ENCODE measurements at places on chromosomes 12 and 14. TPM values are rescaled to one million over a fixed set of nuclear protein-coding genes. Genes with fewer than 3 reads are reported as not detected.
A peak's percentile ranks its signal among the peaks of the same experiment; 100 is the strongest.

DNA sequence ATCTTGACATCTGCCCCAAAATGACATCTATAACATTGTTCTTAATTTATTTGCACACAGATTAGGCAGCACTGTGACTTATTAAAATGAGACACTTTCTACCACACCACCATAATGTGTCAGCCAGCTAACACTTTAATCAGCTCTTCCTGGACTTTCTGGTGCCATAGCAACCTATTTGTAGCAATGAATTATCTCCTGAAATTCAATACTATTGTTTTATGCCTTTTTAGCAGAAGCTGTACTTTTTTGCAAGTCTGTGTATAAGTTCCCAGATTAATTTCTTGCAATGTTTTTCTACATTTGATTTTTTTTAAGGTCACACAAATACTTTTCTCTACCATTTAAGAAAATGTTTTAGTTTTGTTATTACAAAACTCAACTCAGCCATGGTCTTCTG, 72.8 kb upstream of the SAV1 start:
- no peak overlapping the region for H3K27ac ChIP-seq
- no peaks in the 10 kb centered on the region for H3K27me3 ChIP-seq
- H3K36me3 ChIP-seq, result peaks cover 29% of the 10 kb centered on the region
- H3K4me1 ChIP-seq, result peaks cover 3% of the 10 kb centered on the region
- no peak for DNase-seq

GRCh38 chr14:96806836-96807235, 9.7 kb downstream of the VRK1 start:
- H3K4me1 ChIP-seq, result peaks cover 33% of the 10 kb centered on the region
- H3K27ac ChIP-seq, result peak overlapping the region; percentile 88
- H3K4me3 ChIP-seq, result no peak overlapping the region
- no peaks in the 10 kb centered on the region for H3K36me3 ChIP-seq
- DNase-seq, result no peak
- no peaks in the 10 kb centered on the region for H3K27me3 ChIP-seq

DNA sequence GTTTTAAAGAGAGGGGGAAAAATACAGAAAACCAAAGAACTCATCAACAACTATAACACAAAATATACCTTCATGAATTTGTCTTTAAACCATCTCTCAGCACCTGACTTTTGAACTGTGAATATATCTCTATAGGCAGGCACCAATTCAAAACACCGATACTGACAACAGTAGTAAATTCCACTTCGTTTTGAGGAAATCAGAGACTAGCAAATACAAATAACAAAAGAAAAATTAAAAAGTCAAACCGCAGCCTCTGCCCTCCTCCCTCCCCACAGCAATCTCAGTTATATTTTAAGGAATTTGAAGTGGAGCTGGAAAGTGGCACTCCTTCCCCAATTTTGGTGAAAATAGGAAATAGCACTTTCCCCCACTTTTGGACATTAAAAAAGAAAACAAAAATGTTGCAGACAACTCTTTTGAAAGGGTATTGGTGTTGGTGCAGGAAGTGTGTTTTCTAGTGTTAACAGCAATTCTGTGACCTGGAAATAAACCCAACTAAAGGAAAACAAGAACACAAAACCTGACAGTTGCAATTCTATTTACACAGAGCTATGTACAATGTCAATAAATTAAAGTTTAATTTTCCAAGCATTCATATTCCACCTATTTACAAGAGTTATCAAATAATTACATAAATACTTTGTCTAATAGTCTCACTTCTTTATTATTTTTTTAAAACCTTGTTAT, 13.5 kb downstream of the TBX3 start:
- H3K36me3 ChIP-seq, result no peaks in the 10 kb centered on the region
- DNase-seq, result no peak
- H3K27ac ChIP-seq, result no peak overlapping the region
- peaks cover 100% of the 10 kb centered on the region for H3K27me3 ChIP-seq

- H3K27ac ChIP-seq, result no peak overlapping the region
- DNase-seq, result no peak
- no peaks in the 10 kb centered on the region for H3K27me3 ChIP-seq
- H3K4me1 ChIP-seq, result peaks cover 9% of the 10 kb centered on the region
- no peaks in the 10 kb centered on the region for H3K36me3 ChIP-seq
Observed at GRCh38 chr14:78790271-78790670, 620.1 kb downstream of the NRXN3 start.

- no peaks in the 10 kb centered on the region for H3K36me3 ChIP-seq
- DNase-seq, result peak; percentile 85
- H3K4me1 ChIP-seq, result peaks cover 57% of the 10 kb centered on the region
- no peak overlapping the region for H3K4me3 ChIP-seq
Observed at GRCh38 chr12:54159140-54159539, 29.6 kb downstream of the SMUG1 start.

DNA sequence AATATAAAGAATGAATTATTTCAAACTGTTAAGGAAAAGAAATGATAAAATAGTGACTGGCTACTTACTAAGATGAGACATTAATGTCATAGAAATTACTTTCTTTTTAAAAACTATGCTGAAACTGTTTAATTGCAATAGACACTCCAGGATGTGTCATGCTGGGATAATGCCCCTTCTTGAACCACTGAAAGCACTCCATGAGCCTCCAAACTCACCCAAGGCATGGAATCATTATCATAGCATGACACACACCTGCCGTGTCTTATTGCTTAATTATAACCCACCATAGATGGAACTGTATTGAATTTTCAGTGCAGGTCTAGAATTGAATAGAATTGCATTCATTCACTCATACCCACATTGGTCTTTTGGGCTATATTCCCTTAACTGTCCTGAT, 4.3 kb downstream of the MBIP start:
- no peak for DNase-seq
- no peaks in the 10 kb centered on the region for H3K27me3 ChIP-seq
- no peak overlapping the region for H3K27ac ChIP-seq

DNA sequence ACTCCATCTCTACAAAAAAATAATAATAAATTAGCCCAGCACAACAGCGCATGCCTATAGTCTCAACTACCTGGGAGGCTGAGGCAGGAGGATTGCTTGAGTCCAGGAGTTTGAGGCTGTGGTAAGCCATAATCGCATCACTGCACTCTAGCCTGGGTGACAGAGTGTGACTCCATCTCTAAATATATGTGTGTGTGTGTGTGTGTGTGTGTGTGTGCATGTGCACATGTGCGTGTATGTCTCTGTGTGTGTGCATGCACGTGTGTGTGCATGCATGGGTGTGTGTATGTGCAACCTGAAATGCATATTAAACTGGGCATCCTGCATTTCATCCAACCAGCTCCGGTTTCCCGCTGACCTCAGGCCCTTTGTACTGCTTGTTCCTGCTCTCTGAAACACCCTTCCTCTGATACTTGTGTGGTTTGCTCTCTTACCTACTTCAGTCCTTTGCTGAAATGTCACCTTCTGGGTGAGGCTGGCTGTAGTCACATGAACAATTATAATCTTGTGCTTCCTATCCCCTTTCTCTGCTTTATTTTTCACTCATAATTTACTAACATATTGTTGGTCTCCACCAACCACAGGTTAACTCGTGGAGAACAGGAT, 46.9 kb downstream of the PHLDA1 start:
- peaks cover 36% of the 10 kb centered on the region for H3K4me1 ChIP-seq
- no peaks in the 10 kb centered on the region for H3K27me3 ChIP-seq
- DNase-seq, result no peak

DNA sequence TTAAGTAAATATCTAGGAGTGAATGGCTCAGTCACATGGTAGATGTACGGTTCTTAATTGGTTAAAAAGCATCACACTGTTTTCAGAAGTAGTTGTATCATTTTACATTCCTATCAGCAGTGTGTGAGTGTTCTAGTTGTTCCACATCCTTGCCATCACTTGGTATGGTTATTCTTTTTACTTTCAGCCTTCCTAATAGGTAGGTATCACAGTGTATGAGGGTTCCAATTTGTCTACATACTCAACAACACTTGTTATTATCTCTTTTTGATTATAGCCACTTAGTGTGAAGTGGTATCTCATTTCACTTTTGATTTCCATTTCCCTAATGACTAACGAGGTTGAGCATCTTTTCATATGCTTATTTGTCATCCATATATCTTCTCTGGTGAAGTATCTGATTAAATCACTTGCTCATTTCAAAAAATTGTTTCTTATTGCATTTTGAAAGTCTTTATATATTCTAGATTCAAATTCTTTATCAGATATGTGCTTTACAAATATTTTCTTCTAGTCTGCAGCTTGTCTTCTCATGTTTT, 3.5 kb upstream of the SPRYD3 start:
- peaks cover 68% of the 10 kb centered on the region for H3K27me3 ChIP-seq
- H3K36me3 ChIP-seq, result no peaks in the 10 kb centered on the region
- peaks cover 9% of the 10 kb centered on the region for H3K4me1 ChIP-seq
- no peak overlapping the region for H3K4me3 ChIP-seq
- no peak for DNase-seq

- DNase-seq, result no peak
- H3K36me3 ChIP-seq, result no peaks in the 10 kb centered on the region
- H3K4me3 ChIP-seq, result no peak overlapping the region
- peaks cover 8% of the 10 kb centered on the region for H3K4me1 ChIP-seq
Observed at GRCh38 chr14:60169722-60170121, 4.5 kb upstream of the DHRS7 start.

The AKAP6 gene
- 0.63 TPM for total RNA-seq

The GSG1 gene
- total RNA-seq, result not detected

The EPYC gene
- total RNA-seq, result not detected

The FAM90A1 gene
- total RNA-seq, result 0.39 TPM
